Endothelial cell (in vitro differentiated cells): ENCODE measurements at places on chromosomes 4 and X. TPM values are rescaled to one million over a fixed set of nuclear protein-coding genes. Genes with fewer than 3 reads are reported as not detected.

DNA sequence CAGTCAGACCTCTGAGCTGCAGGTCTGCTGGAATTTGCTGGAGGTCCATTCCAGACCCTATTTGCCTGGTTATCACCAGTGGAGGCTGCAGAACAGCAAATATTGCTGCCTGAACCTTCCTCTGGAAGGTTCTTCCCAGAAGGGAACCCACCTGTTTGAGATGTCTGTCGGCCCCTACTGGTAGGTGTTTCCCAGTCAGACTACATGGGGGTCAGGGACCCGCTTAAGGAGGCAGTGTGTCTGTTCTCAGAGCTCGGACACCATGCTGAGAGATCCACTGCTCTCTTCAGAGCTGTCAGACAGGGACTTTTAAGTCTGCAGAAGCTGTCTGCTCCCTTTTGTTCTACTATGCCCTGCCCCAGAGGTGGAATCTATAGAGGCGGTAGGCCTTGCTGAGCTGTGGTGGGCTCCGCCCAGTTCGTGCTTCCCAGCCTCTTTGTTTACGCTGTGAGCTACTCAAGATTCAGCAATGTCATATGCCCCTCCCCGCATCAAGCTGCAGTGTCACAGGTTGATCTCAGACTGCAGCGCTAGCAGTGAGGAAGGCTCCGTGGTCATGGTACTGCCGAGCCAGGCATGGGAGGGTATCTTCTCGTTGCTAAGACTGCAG lies 44.1 kb upstream of the KDR start:
- peaks cover 14% of the 10 kb centered on the region for H3K36me3 ChIP-seq
- H3K27ac ChIP-seq, result no peak overlapping the region
- H3K4me1 ChIP-seq, result peaks cover 42% of the 10 kb centered on the region
- H3K4me3 ChIP-seq, result no peak overlapping the region
- H3K27me3 ChIP-seq, result peaks cover 6% of the 10 kb centered on the region
- DNase-seq, result no peak

DNA sequence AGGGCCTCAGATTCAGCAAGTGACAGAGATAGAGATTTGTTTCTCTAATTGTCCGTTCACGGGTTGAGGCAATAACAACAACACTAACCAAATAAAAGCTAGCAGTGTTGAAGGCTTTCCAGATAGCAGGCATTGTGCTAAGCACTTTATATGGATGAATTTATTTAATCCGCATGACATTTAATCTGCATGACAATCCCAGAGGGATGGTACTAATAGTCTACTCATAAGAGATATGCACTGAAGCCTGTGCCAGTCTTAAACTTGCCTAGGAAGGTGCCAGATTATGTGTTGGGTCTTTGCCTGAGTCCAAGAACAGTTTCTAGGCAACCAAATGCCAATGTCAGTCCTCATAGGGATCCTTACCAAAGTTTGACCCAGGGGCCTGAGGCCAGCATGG lies 37.7 kb upstream of the FAT1 start:
- no peak for DNase-seq
- no peaks in the 10 kb centered on the region for H3K36me3 ChIP-seq

GRCh38 chrX:115260330-115260729 lies 26.4 kb upstream of the LRCH2 start:
- H3K36me3 ChIP-seq, result no peaks in the 10 kb centered on the region
- H3K27me3 ChIP-seq, result no peaks in the 10 kb centered on the region
- no peak overlapping the region for H3K27ac ChIP-seq
- no peaks in the 10 kb centered on the region for H3K4me1 ChIP-seq
- no peak for DNase-seq

DNA sequence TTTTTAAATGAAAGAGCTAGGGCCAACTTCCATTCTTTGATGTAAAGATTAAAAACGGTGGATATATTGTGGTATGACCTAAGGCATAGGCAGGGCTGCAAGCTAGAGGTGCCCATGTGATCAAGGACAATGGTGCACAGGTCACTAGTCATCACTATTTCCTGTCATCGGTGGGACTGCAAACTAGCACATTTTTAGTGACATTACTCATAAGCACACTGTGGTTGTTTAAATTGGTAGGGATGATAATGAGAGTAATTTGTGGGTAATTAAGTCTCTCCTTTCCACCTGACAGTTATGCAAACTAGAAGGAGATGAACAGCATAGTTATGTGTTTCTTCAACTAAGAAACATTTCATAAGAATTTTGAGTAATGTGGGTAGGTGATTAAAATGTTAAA lies 85.4 kb downstream of the GPRIN3 start:
- H3K27ac ChIP-seq, result no peak overlapping the region
- no peak for DNase-seq
- H3K36me3 ChIP-seq, result no peaks in the 10 kb centered on the region
- H3K4me3 ChIP-seq, result no peak overlapping the region

DNA sequence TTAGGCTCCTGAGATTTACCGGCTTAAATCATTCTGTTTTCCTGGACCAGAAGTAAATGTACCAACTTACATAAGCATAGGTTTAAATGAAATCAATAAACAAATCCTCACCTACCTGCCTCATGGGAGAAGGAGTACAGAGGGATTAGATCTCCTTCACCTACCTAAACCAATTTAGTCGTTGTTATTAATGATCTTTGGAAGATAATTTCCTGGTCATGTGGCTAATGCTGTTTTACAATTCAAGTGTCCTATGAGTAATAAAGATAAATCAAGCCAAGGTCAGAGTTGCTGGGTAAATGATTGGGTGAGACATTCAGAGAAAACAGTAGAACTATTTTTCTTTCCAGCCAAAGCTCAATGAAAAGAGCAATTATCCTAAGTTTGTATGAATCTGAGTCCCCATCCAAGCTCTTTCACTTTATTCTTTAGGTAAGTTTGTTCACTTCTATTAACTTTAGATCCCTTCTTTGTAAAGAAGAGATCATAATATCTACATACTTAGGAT lies 423.0 kb upstream of the FAM241A start:
- no peak overlapping the region for H3K27ac ChIP-seq
- no peak overlapping the region for H3K4me3 ChIP-seq
- no peaks in the 10 kb centered on the region for H3K27me3 ChIP-seq
- DNase-seq, result no peak

DNA sequence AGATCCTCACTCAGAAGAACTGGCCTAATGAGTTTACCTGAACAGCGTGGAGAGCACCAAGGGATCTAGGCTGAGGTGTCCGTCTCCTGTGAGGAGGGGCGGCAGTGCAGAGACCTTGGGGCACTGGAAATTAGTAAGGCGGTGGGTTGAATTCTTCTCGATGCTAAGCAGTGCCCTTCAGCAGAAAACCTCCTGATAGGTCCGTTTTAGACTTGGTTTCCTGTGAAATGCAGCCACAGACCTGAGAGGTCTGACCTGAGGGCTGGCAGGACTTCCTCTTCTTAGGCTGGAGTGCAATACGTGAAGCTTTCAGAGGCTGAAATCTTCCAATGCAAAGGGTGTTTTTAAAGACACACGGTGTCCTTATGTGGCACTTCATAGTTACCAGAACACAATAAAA lies at the start of gene CLNK:
CLNK (minus strand) TSS at position 138 of the 400 bp plus-strand sequence. CDS start 16,899 bp downstream, outside the sequence.
- no peak within 1 kb of the TSS for H3K4me3 ChIP-seq
- H3K27me3 ChIP-seq, result no peaks in the 10 kb centered on the region
- no peak within 1 kb of the TSS for H3K27ac ChIP-seq

- H3K36me3 ChIP-seq, result no peaks in the 10 kb centered on the region
- no peaks in the 10 kb centered on the region for H3K27me3 ChIP-seq
- DNase-seq, result no peak
- H3K27ac ChIP-seq, result no peak overlapping the region
- no peak overlapping the region for H3K4me3 ChIP-seq
Observed at GRCh38 chr4:142367418-142368180, 478.5 kb downstream of the INPP4B start.

DNA sequence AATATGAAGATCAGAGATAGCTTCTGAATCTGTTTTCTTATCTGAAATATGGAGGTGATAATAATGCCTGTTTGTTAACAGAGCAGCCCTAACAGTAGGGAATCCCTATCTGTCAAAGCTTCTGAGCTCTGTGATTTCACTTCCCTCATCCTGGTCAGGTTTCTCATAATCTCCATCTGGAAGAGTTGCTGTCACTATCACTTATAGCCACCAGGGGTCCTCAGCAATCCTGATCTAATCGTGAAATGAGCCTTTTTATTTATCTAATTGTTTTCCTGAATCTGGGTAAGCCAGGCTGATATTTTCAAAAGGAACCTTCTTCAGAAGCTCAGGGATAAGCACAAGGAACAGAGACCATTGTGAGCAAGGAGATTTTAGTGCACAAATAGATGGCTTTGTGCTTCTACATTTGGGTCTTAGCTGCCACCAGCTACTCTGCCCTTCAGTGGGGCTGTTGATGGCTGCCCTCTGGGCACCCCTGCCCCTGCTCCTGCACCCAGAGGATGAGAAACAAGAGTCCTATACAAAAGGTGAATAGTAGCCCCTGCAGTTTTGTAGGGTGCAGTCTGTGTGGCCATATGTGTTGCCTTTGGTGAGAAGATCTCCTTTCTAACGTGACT lies 196.4 kb upstream of the RADX start:
- no peaks in the 10 kb centered on the region for H3K36me3 ChIP-seq
- H3K27me3 ChIP-seq, result no peaks in the 10 kb centered on the region
- DNase-seq, result peak; percentile 3
- no peak overlapping the region for H3K4me3 ChIP-seq
- no peak overlapping the region for H3K27ac ChIP-seq
- no peaks in the 10 kb centered on the region for H3K4me1 ChIP-seq

DNA sequence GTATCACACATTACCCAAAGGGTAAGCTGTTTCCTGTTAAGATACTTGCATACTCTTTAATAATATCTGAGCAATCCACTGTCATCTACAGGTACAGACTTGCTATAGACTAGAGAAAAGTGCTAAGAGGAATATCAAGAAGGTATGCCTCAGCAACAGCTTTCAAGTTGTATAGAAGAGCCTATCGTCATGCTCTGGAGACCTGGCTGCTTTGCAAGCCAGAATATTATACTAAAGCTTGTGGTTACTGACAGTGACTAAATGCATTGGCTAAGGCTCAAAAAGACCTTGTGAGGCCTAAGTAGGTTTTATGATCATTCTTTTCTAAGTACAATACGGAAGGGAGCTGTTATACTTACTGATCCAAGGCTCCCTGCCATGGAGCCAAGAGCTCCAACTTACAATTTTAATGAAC lies 11.3 kb downstream of the LAMP2 start:
- peaks cover 3% of the 10 kb centered on the region for H3K36me3 ChIP-seq
- no peak overlapping the region for H3K27ac ChIP-seq
- no peaks in the 10 kb centered on the region for H3K27me3 ChIP-seq
- DNase-seq, result no peak

DNA sequence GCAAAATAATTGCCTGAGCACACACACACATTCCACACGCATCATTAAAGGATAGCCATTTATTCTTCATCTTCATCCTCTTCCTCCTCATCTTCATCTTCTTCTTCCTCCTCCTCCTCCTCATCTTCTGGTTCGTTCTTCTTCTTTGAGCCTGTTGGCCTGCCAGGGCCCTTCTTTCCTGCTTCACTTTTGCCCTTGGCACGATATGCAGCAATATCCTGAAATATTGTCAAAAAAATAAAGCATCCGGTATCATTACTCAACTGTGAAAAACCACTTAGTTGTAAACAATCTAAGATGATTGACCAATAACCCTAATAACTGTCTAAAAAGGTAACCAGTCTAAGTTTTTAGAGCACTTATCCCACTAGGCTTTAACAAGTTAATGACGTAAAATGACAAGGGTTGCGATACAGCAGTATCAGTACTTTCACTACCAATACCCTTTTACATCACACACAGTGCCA lies 2.1 kb downstream of the HMGB2 start:
- DNase-seq, result no peak
- H3K4me3 ChIP-seq, result peak overlapping the region; percentile 84
- H3K4me1 ChIP-seq, result peaks cover 25% of the 10 kb centered on the region
- H3K36me3 ChIP-seq, result peaks cover 27% of the 10 kb centered on the region

GRCh38 chr4:126004941-126005340 lies 690.2 kb downstream of the FAT4 start:
- no peaks in the 10 kb centered on the region for H3K27me3 ChIP-seq
- DNase-seq, result no peak
- no peaks in the 10 kb centered on the region for H3K36me3 ChIP-seq
- H3K27ac ChIP-seq, result no peak overlapping the region
- no peak overlapping the region for H3K4me3 ChIP-seq

GRCh38 chrX:140087875-140088274 lies 122.6 kb upstream of the CXorf66 start:
- no peaks in the 10 kb centered on the region for H3K36me3 ChIP-seq
- no peak for DNase-seq
- no peaks in the 10 kb centered on the region for H3K4me1 ChIP-seq

The VCX3A gene
- total RNA-seq, result not detected

GRCh38 chr4:152304220-152304619 lies 231.7 kb downstream of the FBXW7 start:
- no peaks in the 10 kb centered on the region for H3K36me3 ChIP-seq
- DNase-seq, result no peak
- no peaks in the 10 kb centered on the region for H3K27me3 ChIP-seq
- no peak overlapping the region for H3K27ac ChIP-seq
- H3K4me1 ChIP-seq, result peaks cover 7% of the 10 kb centered on the region

The CHST7 gene
- total RNA-seq, result 54.6 TPM

DNA sequence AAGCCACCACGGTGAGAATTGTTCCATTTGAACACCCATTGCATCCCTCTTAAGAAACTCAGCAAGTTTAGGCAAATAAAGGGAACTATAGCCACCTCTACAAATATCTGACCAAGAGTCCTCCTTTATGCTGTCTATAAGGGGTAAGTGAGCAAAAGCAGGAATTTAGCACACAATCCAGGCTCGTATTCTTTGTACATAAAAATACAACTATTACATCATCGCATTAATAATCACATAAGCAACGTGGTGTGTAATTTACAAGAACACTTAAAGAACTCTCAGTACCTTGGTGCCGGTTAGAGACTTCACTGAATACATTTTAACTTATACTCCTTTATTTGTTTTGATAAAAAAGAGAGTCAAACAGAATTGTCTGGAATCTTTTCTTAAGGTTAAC lies 38.8 kb downstream of the PALLD start:
- no peaks in the 10 kb centered on the region for H3K27me3 ChIP-seq
- H3K27ac ChIP-seq, result peak overlapping the region; percentile 25
- no peak for DNase-seq
- H3K36me3 ChIP-seq, result no peaks in the 10 kb centered on the region
- peaks cover 7% of the 10 kb centered on the region for H3K4me1 ChIP-seq
- no peak overlapping the region for H3K4me3 ChIP-seq

GRCh38 chrX:110180176-110180927 lies 137.5 kb downstream of the AMMECR1 start:
- DNase-seq, result no peak
- H3K4me1 ChIP-seq, result peaks cover 4% of the 10 kb centered on the region
- H3K27me3 ChIP-seq, result peaks cover 8% of the 10 kb centered on the region
- H3K27ac ChIP-seq, result no peak overlapping the region

The WWC2 gene
- total RNA-seq, result 32.0 TPM

The DTHD1 gene
- total RNA-seq, result not detected

The CSAG2 gene
- not detected for total RNA-seq

DNA sequence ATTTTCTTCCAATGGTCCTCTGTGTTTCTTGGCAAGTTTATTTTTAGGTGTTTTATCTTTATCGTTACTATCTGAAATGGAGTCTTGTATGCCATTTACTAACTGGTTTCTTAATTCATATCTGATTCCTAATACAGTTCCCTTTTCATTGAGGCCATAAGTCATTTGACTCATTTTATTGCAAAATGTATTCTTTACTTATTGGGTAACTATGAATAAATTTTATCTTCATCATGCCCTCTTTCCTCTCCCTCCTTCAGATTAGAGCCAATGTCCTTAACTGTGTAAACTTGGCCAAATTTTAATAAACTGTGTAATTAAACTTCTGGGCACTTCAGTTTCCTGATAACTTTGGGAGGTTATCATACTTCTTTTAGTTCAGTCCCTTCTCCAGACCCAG lies 19.3 kb upstream of the MSMO1 start:
- no peak overlapping the region for H3K4me3 ChIP-seq
- H3K36me3 ChIP-seq, result no peaks in the 10 kb centered on the region
- H3K27ac ChIP-seq, result no peak overlapping the region
- no peaks in the 10 kb centered on the region for H3K4me1 ChIP-seq
- no peaks in the 10 kb centered on the region for H3K27me3 ChIP-seq

The FANCB gene
- total RNA-seq, result 6.0 TPM

The NSD2 gene
- total RNA-seq, result 93.5 TPM
